Activated CD8-positive, alpha-beta memory T cell treated with anti-CD3 and anti-CD28 coated beads for 48 hours (primary cell): ENCODE measurements at places on chromosomes 3 and 15.

GRCh38 chr3:101996832-101997231 lies 147.5 kb downstream of the NFKBIZ start:
- DNase-seq: no peak

DNA sequence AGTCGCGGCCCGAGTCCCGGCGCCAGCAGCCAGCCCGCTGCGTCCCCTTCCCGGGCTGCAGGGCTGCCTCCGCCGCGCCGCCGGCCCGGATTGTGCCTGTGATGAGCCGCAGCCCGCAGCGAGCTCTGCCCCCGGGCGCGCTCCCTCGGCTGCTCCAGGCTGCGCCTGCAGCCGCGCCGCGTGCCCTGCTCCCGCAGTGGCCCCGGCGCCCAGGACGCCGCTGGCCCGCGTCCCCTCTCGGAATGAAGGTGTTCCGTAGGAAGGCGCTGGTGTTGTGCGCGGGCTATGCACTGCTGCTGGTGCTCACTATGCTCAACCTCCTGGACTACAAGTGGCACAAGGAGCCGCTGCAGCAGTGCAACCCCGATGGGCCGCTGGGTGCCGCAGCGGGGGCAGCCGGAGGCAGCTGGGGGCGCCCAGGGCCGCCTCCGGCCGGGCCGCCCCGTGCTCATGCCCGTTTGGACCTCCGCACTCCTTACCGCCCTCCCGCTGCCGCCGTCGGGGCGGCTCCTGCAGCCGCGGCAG lies 1.2 kb downstream of the CHST2 start:
- peak; percentile 23 for DNase-seq

GRCh38 chr3:29554566-29554965 lies 273.7 kb downstream of the RBMS3 start:
- DNase-seq: no peak

DNA sequence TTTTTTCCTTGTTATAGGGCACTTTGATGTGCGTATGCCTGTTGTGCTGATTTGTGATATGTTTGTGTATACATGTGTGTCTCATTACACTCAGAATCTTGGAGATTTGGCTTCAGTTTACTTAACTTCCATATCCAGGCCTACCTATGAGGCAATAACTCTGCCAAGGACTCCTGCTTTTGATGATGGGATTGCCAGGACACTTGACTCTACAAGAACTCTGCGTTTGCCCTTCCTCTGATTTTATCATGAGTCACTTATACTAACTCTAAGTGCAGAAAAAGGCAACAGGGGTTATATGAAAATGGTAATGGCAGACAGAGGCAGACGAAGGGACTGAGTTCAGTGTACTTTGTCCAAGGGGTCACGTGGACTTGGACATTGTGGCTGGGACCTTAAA lies 33.6 kb downstream of the MCTP2 start:
- DNase-seq: no peak

DNA sequence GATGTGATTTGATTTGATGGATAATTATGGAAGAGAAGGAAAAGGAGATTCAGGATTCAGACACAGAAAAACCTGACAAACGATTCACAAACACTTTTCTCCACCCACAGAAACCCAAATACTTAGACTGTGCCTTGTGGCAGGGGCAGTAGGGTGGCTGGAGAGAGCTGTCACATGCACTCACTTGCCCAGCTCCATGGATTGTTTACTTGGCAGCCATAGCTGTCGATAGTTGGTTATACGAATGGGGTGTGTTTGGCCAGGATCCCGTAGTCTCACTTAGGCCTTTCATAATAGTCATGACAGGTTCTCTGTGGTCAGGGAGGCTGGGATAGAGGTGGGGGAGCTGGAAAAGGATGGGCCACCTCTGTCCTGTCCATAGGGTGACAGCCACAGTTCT lies 76.9 kb downstream of the CACNA1D start:
- no peak for DNase-seq

DNA sequence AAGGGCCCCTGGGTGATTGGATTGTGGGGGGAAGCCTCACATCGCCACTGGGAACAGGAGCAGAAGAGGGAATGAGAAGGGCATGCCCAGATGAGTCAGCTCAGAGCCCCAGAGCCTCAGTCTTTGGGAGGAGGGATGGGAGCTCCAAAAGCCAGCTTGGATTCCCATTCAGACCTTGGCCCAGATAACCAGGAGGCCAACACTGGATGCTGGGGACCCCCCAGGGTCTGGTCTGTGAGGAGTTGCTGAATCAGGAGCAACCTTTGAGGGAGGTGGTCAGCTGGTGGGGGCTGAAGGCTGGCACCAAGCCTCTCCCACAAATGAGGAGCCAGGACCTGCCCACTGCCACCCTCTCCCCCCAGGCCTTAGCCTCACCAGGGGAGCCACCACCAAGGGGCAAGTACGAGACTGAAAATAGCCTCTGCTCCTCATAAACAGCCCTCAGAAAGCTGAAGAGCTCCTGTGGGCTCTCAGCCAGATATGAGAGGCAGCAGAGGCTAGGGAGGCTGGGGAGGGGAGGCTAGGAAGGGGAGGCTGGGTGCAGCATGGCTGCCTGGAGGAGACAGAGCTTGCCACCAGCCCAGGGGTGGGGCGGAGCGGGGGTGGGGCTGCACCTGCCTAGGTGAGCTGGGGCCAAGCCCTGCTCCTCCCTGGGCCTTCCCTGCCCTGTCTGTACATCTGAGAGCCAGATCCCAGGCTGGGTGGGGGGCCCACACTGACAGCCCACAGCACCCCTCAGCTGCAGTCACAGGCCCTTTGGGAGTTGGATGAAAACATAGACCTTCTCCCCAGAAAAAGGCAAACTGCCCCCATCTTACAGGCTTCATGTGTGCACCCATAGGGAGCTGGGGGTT lies 99.8 kb downstream of the SEC22A start:
- DNase-seq: no peak

- DNase-seq: no peak
Observed at GRCh38 chr3:178507507-178508442, 28.5 kb upstream of the KCNMB2 start.

- no peak for DNase-seq
Observed at GRCh38 chr3:13517253-13517977, 31.5 kb upstream of the FBLN2 start.

- DNase-seq: no peak
Observed at GRCh38 chr3:185205865-185206264, 48.0 kb downstream of the EHHADH start.

DNA sequence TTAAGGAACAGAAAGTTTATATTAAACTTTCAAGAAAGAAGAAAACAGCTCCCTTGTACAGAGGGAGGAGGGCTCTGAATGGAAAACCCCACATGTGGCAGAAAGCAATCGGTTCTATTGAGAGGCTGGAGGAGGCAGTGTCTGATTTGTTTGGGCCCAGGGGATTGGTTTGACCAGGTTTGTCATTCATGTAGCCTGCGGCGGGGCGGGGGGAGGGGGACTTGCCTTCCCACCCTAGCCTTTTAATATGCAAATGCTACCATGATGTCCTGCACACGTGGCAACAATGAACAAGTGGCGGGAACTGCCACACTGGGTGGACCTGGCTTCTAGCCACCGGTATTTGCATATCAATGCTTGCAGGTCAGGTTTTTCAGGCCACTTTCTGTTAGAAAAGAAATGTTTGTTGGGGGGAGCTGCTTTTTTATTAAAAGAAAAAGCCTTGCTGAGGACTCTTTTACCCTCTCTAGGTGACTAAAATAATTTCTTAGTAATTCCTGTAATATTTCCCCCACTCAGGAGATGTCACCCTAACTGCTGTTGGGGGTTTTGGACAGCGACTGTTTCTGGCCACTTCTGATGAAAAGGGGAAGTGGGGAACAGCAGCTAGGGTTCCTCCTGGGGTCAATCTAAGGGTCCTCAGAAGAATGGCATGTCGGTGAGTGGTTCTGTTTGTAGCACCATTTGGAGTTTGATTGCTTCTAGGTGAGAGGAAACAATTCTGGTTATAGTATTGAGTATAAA lies 691.2 kb downstream of the TBL1XR1 start:
- DNase-seq: no peak

- DNase-seq: no peak
Observed at GRCh38 chr15:89822951-89823711, 8.5 kb upstream of the ANPEP start.
